ENCODE measurements at places on chromosomes 5 and 9.

GRCh38 chr5:72507907-72508238, 663 bp upstream of the ZNF366 start:
- DNase-seq, result no peak

- no peak for DNase-seq
Observed at GRCh38 chr9:107699231-107699630, 209.7 kb upstream of the KLF4 start.

- DNase-seq, result no peak
Observed at GRCh38 chr9:13241283-13241682, 38.2 kb downstream of the MPDZ start.

GRCh38 chr5:177511181-177511580, 1.6 kb upstream of the DOK3 start:
- DNase-seq, result no peak

DNA sequence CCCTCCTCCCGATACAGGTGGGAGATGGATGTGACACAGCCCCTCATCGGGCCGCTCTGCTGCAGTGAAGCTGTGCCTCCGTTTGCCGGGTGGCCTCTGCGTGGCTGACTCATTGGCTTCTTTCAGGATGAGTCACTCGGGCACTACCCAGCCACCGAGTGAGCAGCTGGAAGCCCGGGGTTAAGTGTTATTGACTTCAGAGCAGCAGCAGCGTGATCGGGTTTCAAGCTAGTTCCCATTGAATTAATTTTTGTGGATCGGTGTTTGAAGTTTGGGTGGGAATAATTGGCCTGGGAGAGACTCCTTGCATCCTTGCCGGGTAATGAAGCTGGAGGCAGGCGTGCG, 266.4 kb upstream of the IRX4 start:
- DNase-seq, result no peak

- peak; percentile 76 for DNase-seq
Observed at GRCh38 chr5:150503977-150504620, 3.8 kb upstream of the NDST1 start.

- DNase-seq, result no peak
Observed at GRCh38 chr5:132058646-132059042, 1.8 kb upstream of the IL3 start.

GRCh38 chr5:167049043-167049663, 1242.3 kb upstream of the WWC1 start:
- DNase-seq, result peak; percentile 52

DNA sequence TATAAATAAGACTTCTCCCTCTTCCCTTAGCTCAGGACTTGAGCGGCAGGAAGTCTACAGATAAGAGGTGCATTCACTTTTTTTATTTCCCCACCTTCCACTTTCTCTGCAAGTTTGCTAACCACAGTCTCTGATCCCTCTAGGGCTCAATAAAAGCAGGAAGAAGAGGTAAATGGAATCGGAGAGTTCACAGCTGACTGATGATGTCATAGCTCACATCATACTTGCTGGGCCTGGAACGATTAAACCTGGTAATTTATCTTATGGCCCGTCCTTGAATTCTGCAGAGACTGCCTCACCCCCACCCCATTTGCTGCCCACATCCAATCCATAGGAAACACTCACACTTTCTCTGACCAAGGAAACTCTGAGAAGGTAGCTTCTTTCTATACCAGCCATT, 62.9 kb downstream of the DRD1 start:
- no peak for DNase-seq

- no peak for DNase-seq
Observed at GRCh38 chr9:105541838-105542237, 16.1 kb upstream of the FKTN start.

- DNase-seq, result no peak
Observed at GRCh38 chr9:133405508-133406438, 12.0 kb downstream of the REXO4 start.

DNA sequence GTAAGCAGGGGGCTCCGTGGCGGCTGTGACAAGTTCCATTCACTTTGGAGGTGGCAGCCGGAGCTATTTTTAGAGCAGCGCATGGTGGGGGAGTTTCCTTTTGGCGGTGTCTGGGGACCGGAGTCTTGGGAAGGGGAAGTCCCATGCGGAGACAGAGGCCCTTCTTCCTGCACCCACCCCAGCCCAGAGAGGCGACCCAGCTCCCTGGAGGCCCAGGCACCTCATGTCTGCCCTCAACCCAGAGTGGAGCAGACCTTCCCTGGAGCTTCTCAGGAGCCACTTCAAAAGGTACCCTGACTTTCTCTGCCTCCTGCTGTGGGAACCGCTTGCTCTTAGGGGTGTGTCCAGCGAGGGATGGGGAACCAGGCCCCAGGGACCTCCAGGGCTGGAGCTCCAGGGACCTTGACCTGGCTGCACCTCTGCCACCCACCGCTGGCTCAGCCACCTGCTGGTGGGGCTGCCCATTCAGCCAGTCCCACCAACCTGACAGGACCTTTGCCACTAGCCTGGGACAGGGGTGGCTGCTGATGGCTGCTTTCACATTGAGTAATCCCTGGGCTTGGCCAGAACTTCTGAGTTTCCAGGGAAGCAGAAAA, 34.1 kb downstream of the NEK6 start:
- no peak for DNase-seq

- DNase-seq, result no peak
Observed at GRCh38 chr5:32534041-32534440, 51.3 kb upstream of the SUB1 start.
